ENCODE measurements at places on chromosomes 12 and 14.
A peak's percentile ranks its signal among the peaks of the same experiment; 100 is the strongest.

GRCh38 chr14:60090864-60091519 is 731 bp upstream of the PCNX4 start:
- peak; percentile 57 for DNase-seq

DNA sequence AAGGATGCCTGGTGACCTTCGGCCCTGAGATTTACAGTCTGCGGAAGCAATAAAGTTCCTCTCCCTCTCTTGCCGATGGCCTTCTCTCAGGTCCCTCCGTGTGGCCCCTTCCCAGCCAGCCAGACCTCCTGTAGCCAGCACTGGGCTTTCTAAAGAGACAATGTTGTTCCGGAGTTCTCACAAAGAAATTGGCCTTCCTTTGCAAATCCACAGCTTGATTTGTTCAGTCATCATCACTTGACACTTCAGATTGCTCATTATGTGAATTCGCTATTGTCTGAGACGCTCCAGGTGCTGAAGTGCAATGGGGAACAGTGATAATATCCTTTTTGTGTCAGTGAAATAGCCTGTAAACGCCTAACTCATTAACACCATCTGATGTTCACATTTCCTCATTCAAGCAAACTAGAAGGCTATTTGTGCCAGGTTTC is 43.7 kb upstream of the GPHB5 start:
- DNase-seq, result peak; percentile 31

GRCh38 chr12:32272465-32272864 is 126.9 kb upstream of the FGD4 start:
- no peak for DNase-seq

DNA sequence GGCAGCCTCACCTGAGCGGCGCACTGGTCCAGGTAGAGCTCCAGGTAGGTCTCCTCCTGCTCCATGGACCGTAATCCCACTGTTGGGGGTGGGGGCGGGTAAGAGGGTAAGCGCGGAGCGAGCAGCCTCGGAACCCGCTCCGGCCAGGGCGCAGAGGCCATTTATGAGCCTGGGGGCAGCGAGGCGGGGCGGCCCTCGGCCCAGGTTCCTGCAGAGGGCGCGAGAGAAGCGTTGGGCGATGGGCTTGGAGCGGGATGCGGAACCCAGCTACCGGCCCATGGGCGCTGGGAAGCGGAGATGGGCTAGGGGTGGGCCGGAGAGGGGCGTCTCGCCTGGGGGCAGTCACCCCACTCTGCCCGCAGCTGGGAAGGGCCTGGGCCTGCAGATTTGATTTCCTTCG is at the start of gene TBPL2:
TBPL2 (minus strand) TSS at position 232 of the 400 bp plus-strand sequence; CDS start at position 65, 167 bp downstream.
- DNase-seq, result no peak

- DNase-seq, result no peak
These were observed 167.2 kb upstream of the GSC start for GRCh38 chr14:94936901-94937685.

GRCh38 chr14:101721111-101721510 is 40.4 kb upstream of the PPP2R5C start:
- no peak for DNase-seq

GRCh38 chr12:119183942-119184695 is 5.4 kb downstream of the HSPB8 start:
- no peak for DNase-seq

- peak; percentile 86 for DNase-seq
These were observed 59.8 kb upstream of the C12orf71 start for GRCh38 chr12:27142101-27142721.

- no peak for DNase-seq
These were observed 217.4 kb downstream of the SLC41A2 start for GRCh38 chr12:104740668-104741067.

DNA sequence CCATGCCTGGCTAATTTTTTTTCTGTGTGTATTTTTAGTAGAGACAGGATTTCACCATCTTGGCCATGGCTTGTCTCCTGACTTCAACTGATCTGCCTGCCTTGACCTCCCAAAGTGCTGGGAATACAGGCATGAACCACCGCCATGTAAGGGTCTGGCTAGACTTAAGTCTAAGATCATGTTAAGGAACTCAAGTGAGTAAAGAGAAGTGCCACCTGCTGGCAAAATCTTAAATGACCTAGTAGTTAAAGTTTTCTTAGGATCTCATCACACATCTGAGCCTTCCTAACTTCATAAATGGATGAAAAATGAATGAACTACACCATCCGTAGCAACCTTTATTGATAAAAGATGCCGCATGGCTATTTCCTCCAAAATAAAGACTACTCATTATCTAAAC is 1.7 kb upstream of the C12orf56 start:
- DNase-seq, result no peak

DNA sequence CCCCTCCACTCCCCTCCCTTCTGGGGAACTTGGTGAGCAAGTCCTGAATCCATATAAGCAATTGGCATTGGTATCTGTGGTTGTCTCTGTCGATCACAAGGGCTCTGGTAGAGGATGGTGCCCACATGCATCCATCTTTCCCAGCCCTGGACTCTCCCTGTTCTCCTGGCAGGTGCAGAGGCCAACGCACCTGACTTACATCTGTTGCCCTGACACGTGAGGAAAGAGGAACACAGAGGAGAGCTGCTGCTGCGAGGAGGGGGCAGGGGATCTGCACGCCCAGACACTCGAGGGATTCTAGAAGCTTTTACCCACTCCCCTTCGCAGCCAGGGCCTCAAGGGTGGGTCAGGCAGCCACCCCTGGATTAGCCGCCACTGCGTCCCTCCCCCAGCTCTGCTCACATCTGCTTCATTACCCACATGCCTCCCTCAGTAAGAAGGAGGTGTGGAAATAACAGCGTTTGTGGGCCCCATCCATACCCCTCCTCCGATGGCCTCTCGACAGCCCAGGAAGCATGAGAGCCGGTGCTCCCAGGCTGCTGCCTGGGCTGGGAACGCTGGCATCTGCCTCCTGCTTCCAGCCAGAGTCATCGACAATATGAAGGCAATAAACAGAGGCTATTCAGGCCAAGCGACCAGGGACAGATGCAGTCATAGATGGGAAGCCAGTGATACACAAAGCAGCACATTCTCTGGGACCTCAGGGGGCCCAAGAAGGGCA is 56.5 kb downstream of the KDM2B start:
- no peak for DNase-seq

All from mucosa of descending colon (tissue), 3 donors.